ENCODE measurements at places on chromosomes 11 and 22. TPM values are rescaled to one million over a fixed set of nuclear protein-coding genes. Genes with fewer than 3 reads are reported as not detected.
A peak's percentile ranks its signal among the peaks of the same experiment; 100 is the strongest.

Gene NPTXR
- total RNA-seq, result 5.4 TPM

DNA sequence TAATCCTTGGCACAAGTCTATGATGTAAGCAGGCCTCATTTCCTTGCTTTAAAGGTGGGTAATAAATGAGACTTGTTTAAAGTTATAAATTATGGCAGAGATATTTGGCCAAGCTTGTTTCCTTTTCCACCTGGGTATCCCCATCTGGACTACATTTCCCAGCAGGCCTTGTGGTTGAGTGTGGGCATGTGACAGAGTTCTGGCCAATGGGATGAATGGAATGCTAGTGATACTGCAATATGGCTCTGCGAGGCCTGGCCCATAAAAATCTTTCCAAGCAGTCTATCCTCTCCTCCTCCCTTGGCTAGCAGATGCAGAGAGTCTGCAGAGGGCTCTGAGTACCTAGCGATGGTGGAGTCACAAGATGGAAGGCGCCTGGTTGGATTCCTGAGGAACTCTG lies 102.5 kb downstream of the TIMP3 start:
- peak; percentile 36 for DNase-seq

DNA sequence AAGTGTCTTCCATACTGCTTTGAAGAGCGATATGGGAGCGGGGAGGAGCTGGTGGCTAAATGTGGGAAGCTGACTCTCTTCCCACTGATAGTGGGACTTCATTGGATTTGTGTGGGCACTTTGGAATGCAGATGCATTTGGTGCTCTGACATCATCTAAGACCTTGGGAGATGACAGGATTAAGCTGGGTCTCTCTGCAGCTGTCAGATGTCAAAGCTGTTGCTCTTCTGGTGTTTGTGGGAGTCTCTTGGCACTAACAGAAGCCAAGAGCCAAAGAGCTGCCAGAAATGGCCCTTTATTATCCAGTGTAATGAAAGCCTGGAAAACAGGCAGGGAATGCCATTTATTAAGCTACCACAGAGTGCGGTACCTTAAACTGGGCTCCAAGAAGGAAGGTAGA lies 20.6 kb downstream of the GRAMD1B start:
- DNase-seq, result peak; percentile 77

GRCh38 chr11:109984634-109985289 lies 108.4 kb upstream of the ZC3H12C start:
- DNase-seq, result no peak

Gene ZNF280A
- not detected for total RNA-seq

- DNase-seq, result no peak
These were observed 34.2 kb upstream of the RRM1 start for GRCh38 chr11:4060182-4060923.

Gene WT1
- total RNA-seq, result 1.4 TPM

- no peak for DNase-seq
These were observed 23.1 kb upstream of the CHST1 start for GRCh38 chr11:45688472-45689033.

GRCh38 chr22:31229402-31230079 lies 17.4 kb downstream of the LIMK2 start:
- peak; percentile 38 for DNase-seq

Gene TPBGL
- total RNA-seq, result 0.20 TPM

Gene CARNS1
- 0.23 TPM for total RNA-seq

DNA sequence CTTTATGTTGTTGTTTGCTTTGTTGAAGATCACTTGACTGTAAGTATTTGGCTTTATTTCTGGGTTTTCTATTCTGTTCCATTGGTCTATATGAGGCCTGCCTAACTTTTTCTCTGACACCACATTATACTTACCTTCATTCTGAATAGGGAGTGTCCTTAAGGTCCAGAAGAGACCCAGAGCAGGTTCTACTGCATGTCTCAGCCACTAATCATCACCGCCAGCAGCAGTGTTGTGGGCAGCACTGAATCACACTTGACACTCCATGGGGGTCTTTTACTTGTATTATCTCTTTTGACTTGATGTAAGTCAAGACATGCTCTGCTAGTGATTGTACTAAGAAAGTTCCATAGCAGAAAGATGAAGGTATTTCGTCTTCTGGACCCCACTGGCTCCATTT lies 274.9 kb downstream of the TENM4 start:
- DNase-seq, result no peak

Gene OR56A1
- total RNA-seq, result not detected

- no peak for DNase-seq
These were observed 2.6 kb downstream of the C11orf21 start for GRCh38 chr11:2298795-2299761.

DNA sequence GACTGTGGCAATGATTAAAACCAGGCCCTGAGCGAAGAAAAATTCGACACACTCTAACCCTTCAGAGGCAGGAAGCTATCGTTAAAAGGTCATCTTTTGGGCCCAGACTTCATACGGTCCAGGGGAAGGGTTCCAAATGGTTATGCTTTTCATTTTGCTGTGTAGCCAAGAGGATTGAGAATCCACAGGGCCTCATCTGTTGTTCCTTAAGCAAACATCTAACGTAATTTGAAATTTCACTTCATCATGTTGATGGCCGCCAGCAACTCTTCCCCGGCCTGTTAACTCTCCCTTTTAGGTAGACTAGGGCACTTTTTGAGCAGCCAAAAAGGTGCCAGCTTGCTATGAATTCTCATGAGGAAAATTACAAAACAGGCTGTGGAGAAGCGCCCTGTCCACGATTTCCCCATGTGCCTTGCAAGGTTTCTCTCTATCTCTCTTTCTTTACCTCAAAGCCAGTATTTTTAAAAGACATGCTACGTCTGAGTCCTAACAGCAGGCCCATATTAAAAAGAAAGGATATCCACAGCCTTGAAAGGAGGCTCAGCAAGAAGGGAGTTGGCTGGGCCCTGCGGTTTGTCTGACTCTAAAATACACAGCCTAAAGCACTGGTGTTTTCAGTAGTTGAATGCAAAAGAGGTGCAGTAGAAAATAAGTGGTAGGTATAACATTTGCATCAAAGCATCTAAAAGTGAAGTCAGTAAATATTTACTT lies 356.3 kb upstream of the NARS2 start:
- no peak for DNase-seq

DNA sequence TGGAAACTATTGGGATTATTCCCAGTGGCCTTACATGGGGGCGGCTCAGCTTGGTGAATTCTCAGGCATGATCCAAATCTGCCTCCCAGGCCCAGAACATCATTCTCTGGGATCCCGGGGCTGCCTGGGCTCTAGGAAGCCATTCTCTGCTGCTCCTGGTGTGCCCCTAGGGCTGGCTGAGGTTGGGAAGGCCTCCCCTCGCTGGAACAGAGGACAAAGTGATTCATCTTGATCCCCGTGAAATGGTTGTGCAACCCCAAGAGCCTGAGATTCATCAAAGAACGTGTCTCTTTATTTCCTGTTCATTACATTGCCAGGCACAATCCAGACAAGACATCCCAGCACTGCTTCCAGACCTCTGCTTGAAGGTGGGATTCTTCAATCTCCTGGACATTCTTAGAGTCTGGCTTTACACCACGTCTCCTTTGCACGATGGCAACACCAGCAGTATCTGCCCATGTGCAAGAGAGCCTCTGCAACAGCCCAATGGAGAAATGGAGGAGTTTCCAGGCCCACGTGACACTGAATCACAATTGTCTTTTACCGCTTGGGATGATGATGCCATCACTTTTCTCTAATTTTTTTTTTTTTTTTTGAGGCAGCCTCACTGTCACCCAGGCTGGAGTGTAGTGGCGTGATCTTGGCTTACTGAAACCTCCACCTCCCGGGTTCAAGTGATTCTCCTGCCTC lies 52.3 kb downstream of the TST start:
- no peak for DNase-seq

Gene CD6
- total RNA-seq, result 0.58 TPM
